ENCODE measurements at places on chromosomes 11 and 22.

DNA sequence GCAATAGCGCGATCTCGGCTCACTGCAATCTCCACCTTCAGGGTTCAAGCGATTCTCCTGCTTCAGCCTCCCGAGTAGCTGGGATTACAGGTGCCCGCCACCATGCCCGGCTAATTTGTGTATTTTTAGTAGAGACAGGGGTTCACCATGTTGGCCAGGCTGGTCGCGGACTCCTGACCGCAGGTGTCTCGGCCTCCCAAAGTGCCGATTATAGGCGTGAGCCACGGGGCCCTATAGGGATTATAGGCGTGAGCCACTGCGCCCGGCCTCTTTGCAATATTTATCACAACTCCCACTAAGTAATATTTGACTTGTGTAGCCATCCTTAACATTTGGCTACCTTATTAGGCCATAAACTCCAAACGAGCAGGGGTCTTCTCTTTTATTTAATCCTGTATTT is 879 bp upstream of the CUL5 start:
- DNase-seq = no peak

DNA sequence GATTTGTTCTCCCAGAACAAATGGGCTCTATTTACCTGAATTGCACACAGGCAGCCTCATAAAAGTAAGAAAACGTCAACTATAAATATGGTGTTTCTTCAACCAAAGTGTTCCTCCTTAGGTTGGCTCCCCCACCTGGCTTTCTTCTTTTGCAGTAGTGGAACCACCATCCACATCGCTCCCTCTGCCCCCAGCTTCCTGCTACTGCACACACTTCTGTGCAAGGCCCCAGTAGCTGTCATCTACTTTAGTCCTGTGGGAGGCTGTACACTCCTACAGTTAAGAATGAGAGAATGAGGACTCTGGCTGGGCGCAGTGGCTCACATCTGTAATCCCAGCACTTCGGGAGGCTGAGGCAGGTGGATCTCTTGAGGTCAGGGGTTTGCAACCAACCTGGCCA is 89.5 kb downstream of the BMAL1 start:
- no peak for DNase-seq

GRCh38 chr11:18379201-18379600 is 15.2 kb upstream of the LDHA start:
- no peak for DNase-seq

DNA sequence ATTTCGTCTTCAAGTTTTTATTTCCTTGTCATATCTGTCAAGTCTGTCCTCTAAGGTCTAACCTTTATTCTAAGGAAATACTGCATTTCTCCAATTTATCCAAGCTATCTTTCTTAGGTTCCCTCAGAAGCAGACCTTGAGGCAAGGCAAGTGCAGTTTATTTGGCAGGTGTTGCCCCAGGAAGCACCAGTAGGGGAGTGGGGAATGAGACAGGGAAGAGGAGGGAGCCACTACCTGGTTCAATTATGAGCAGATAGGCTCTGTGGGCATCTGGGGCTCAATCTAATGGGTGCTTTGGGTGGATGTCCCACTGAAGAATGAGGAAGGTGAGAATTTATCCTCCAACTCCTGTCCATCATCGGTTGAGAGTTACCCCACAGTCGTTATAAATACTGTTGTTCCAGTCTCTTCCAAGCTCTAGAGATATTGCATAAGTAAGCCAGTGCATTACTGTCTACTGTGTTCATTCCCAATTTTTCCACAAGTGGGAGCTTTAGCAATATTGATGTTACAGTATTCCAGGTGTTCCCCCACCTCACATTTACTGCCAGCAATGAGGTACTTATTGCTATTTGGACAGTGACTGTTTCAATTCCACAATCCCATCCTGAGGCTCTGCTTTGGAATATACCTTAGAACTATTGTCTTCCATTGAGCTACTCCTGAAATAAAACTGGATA is 154.9 kb upstream of the CEP126 start:
- DNase-seq = no peak

GRCh38 chr22:17161991-17162390 is 2.9 kb upstream of the HDHD5 start:
- DNase-seq = no peak

DNA sequence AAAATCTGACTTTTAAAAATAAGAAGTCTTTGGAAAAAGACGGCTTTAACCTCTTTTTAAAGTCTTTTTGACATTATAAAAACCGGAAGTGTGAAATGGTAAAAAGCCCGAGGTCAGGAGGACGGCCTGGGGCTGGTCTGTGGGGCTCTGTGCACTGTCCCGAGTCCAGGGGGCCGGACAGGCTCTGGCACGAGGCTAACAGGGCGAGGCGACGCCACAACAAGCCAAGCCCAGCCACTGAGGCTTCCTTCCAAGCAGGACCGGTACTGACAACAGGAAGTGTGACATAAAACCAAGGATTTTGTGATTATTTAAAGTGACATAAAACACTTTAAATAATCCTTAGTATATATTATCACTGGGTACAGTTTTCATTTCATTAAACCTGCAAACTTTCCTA is 39.2 kb downstream of the BRD1 start:
- DNase-seq = no peak

DNA sequence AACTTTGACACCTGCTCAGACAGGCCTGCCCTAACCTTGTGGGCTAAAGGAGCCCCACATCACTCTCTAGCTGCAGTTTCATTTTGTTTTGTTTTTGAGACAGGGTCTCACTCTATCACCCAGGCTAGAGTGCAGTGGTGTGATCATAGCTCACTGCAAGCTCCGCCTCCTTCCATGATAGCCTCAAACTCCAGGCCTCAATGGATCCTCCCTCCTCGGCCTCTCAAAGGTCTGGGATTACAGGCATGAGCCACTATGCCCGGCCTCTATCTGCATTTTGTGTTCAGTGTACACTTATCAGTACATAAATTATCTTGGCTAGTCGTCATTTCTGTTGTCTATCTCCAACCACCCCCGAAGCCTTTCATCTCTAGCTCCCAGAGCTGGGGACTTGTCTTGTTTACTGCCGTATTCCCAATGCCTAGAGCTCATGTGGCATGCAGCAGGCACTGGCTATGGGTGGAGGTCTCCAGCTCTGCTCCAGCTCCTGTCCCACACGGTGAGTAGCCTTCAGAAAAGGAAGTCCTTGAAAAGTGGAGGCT is 22.1 kb upstream of the PEX26 start:
- no peak for DNase-seq

GRCh38 chr22:49674479-49675050 is 153.1 kb downstream of the BRD1 start:
- DNase-seq = no peak

GRCh38 chr11:30358536-30358935 is 35.6 kb downstream of the ARL14EP start:
- no peak for DNase-seq

DNA sequence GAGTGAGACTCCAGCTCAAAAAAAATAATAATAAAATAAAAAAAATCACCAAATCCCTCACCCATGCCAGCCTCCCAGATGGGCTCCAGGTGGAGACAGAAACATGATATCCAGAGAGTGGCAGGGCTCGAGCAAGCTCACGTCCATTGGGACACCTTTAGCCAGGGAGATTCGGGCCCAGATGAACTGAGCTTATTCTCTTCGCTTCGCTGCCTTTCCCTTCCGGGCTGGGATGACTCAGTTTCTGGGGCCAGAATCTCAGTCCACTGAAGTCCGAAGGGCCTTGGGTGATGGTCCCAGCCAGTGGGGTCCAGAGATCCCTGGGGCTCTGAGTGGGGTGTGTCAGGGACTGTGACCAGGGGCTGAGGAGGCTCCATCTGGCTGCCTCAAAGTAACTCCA is 23.0 kb upstream of the MYEOV start:
- DNase-seq = no peak

- no peak for DNase-seq
These were observed 75.4 kb downstream of the GAB4 start for GRCh38 chr22:16932577-16932976.

DNA sequence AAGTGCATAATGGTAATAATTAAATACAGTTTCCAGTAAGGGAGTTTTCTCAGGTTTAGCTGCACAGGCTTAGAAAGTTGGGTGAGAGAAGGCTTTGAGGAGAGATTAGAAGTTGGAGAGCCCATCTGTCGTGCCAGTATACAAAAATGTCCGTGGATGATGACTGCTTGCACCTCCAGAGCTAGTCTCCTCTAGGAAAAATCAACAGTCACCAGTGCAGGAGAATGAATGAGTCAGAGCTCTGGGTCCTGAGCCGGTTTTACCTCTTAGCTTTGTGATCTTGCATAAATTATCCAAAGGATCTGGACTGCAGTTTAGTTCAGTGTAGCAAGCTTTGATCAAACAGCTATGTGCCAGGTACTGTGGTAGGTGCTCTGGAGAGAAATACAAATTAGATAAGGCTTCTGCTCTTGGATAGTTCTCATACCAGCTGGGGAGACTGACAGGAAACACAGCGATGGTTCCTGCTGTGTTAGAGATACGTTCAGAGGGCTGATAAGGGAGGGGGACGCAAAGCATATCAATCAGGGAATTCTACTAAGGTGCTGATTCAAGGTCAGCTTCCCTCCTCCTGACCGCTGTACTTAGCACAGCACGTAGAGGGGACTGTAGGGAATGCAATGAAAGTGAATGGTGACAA is 125.9 kb downstream of the TEAD1 start:
- DNase-seq = no peak
